ENCODE measurements at places on chromosomes 4 and X. TPM values are rescaled to one million over a fixed set of nuclear protein-coding genes. Genes with fewer than 3 reads are reported as not detected.

- no peaks in the 10 kb centered on the region for H3K4me1 ChIP-seq
- DNase-seq, result no peak
- no peaks in the 10 kb centered on the region for H3K27me3 ChIP-seq
- H3K36me3 ChIP-seq, result no peaks in the 10 kb centered on the region
- no peak overlapping the region for H3K27ac ChIP-seq
- no peak overlapping the region for H3K4me3 ChIP-seq
Measured at GRCh38 chrX:39577206-39577984, 520.4 kb downstream of the BCOR start.

GRCh38 chrX:107442914-107443527 lies 6.4 kb upstream of the FRMPD3 start:
- no peak overlapping the region for H3K4me3 ChIP-seq
- H3K27me3 ChIP-seq, result no peaks in the 10 kb centered on the region
- no peak for DNase-seq
- no peak overlapping the region for H3K27ac ChIP-seq
- H3K4me1 ChIP-seq, result no peaks in the 10 kb centered on the region
- H3K36me3 ChIP-seq, result no peaks in the 10 kb centered on the region

Gene MAGEA4
- total RNA-seq, result not detected

DNA sequence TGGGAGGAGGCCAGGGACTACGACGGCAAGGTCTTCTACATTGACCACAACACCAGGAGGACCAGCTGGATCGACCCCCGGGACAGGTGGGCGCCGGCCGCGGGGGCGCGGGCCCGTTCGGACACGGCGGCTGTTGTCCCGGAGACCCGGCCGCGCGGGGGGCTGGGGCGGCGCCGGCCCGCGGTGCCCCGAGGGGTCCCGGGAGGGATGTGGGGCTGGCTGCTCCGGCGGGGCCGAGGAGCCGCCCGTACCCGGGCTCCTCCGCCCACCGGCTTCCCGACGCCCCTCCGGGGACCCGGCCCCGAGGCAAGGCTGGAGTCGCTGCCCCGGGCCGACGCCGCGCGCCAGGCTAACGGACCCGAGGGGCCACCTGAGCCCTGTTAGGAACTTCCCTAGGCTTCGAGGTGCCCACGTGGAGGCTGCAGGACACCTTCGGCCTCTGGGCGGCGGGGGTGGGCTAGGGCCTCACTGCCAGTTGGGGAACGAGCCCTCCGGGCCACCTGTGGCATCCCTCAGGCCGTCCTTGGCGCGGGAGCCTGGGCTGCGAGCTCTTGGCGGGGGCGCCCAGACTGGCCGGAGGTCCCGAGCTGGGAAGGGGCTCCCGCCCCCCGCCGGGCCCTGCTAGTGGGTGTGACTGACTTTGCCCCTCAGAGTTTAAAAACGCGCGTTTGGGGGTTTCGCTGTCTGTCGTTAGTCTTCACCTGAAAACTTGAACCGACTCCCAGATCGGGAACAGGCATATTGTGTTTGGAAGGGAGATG lies 660 bp downstream of the WWC2 start:
- peak overlapping the region; percentile 5 for H3K4me3 ChIP-seq
- DNase-seq, result peak; percentile 57
- peak overlapping the region; percentile 96 for H3K27ac ChIP-seq
- H3K36me3 ChIP-seq, result no peaks in the 10 kb centered on the region
- no peaks in the 10 kb centered on the region for H3K27me3 ChIP-seq

DNA sequence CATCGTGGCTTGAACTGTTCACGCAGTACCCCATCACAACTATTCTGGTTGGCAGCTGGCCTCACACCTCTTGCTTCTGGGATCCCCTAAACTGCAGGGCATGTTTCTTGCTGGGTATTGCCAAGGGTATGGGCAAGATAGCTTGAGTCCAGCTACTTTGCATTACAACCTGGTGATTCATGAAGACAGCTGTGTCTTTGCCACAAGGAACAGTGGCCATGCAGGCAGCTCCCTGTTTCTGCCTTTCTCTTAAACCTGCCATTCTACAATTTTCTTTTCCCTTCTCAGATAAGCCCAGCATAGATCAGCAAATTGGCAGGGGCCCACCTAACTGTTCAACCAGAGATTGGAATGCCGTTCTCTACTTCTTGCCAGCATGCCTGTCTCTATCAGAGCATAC lies 42.8 kb downstream of the TENM3 start:
- H3K27ac ChIP-seq, result no peak overlapping the region
- H3K4me1 ChIP-seq, result no peaks in the 10 kb centered on the region
- no peak for DNase-seq
- H3K27me3 ChIP-seq, result no peaks in the 10 kb centered on the region
- H3K4me3 ChIP-seq, result no peak overlapping the region
- no peaks in the 10 kb centered on the region for H3K36me3 ChIP-seq

Gene TCEAL2
- total RNA-seq, result 1.3 TPM

Gene CORIN
- total RNA-seq, result 0.33 TPM

Gene GUCY1A1
- 7.6 TPM for total RNA-seq

- H3K27me3 ChIP-seq, result no peaks in the 10 kb centered on the region
- H3K27ac ChIP-seq, result no peak overlapping the region
- H3K4me1 ChIP-seq, result no peaks in the 10 kb centered on the region
- DNase-seq, result no peak
Measured at GRCh38 chr4:164874789-164875188, 2.2 kb upstream of the APELA start.

Gene TEC
- 2.1 TPM for total RNA-seq

DNA sequence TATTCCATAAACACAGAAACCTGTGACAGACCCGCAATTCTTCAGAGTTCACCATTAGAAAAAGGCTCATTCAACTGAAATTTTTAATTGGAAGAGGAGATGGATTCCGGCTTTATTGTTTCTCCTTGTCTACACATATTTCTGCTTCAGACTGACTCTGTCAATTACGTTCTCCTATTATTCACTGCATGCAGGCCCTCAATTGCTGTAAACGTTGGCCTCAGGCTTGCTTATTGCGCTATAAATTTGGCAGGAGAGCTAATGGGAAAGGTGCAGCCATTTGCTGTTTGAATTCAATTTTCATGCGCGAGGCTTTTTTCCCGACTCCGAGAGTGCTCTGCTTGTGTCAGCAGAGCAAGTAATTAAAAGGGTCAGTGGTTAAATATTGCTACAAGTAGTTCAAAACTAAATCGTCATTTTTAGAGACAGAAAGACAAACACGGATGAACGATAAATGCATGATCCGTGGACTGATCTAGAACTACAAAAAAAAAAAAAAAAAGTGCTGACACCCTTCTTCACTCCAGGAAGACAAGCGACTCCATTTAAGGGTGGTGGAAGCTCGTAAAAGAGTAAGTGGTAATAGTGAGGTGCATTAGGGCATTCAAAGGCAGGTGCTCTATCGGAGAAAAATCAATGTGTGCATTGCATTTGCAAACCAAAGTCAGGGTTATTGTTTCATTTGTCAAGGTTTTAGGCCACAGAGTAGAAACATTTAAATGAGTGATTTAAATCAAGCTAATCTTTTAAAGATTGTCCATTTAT lies 841.6 kb upstream of the FRG1 start:
- no peak for DNase-seq
- H3K4me3 ChIP-seq, result no peak overlapping the region
- no peaks in the 10 kb centered on the region for H3K4me1 ChIP-seq
- no peaks in the 10 kb centered on the region for H3K27me3 ChIP-seq
- no peak overlapping the region for H3K27ac ChIP-seq
- H3K36me3 ChIP-seq, result no peaks in the 10 kb centered on the region

DNA sequence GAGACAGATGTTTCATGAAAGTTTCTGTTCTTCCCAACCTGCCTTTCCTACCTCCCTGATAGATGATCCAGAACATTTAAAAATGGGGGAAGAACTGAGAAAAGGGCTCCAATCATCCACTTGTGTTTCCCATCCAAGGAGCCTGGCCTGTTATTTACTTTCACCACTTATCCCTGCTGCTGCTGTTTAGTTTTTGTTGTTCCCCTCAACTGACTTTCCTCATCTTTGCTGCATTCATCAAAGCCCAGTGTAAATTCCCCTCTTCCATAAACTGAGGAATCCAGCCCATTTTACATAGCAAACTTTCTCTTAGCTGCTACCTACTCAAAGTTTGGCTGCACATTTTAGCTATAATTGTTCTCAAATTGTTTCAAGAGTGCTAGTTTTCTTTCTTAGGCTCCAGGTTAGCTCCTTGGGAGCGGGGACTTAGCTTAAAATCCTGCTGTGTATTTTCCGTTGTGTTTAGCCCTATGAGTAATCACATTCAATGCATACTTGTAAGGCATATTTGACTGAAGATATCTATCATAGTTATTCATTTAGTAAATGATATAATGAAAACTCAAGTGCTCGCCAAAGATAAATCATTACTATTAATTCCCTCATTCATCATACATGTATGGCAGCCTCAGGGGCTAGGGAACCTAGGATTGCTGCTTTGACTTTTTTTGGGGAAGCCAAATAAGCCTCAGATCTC lies 1.4 kb upstream of the PTPN13 start:
- H3K4me1 ChIP-seq, result no peaks in the 10 kb centered on the region
- H3K36me3 ChIP-seq, result no peaks in the 10 kb centered on the region
- no peaks in the 10 kb centered on the region for H3K27me3 ChIP-seq
- DNase-seq, result no peak
- H3K27ac ChIP-seq, result no peak overlapping the region
- H3K4me3 ChIP-seq, result no peak overlapping the region

DNA sequence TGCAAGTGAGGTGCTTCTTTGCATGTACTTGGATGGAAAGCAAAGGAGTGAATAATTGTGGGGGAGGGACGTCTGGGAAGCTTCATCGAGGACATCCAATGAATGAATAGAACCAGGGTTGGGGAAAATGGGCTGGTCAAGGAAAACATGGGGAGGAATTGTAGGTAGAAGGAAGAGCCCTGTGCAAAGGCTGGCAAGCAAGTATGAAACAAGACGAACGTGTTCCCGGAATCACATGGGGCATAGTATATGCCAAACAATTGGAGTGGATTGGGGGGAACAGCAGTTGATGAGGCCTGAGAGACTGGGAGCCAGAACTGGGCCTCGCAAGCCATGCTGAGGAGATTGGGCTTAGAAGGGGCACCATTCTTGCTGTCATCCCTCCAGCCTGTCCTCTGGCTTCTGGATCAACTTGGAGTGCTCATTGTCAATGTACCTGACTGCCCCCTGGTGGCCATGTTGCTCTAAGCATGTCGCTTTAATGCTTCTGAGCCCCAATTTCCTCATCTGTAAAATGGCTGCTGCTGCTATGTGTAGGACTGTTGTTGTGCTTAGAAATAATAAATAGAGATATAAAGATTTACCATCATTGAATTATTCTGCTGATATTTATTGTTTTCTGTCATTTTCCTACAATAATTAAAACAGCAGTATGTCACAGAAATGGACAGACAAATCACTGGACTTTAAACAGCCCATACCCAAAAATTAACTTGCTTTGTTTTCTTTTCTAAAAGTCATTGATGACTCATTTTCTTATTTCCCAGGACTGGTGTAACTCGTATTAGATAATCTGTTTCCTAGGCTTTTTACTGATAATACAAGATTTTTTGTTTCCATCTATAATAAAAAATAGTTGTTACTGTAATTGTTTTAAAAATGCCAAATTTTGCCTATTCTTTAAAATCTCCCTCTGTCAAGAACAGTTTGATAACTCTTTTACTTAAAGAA lies 66.4 kb downstream of the JADE3 start:
- no peak overlapping the region for H3K4me3 ChIP-seq
- no peak overlapping the region for H3K27ac ChIP-seq
- H3K27me3 ChIP-seq, result no peaks in the 10 kb centered on the region
- no peaks in the 10 kb centered on the region for H3K4me1 ChIP-seq

DNA sequence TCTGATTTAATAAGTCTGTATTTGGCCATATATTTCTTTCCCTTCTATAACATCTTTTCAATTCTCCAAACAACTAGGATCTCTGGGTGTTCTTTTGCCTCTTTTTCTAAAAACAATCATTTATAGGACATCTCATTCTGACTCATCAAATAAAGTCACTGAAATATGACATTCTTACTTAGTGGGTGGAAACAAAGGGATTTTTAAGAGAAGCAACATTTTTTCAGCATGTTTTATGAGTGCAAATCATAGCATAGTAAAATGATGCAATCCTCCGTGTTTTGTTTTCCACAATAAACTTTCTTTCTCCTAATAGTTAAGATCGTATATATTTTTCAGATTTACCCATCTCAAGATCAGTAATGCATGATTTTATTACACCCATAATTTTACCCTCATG lies 179.8 kb downstream of the SPCS3 start:
- no peaks in the 10 kb centered on the region for H3K4me1 ChIP-seq
- H3K4me3 ChIP-seq, result no peak overlapping the region
- H3K27ac ChIP-seq, result no peak overlapping the region
- H3K36me3 ChIP-seq, result no peaks in the 10 kb centered on the region
- no peak for DNase-seq

Gene SSX1
- not detected for total RNA-seq

Gene ZNF157
- not detected for total RNA-seq

DNA sequence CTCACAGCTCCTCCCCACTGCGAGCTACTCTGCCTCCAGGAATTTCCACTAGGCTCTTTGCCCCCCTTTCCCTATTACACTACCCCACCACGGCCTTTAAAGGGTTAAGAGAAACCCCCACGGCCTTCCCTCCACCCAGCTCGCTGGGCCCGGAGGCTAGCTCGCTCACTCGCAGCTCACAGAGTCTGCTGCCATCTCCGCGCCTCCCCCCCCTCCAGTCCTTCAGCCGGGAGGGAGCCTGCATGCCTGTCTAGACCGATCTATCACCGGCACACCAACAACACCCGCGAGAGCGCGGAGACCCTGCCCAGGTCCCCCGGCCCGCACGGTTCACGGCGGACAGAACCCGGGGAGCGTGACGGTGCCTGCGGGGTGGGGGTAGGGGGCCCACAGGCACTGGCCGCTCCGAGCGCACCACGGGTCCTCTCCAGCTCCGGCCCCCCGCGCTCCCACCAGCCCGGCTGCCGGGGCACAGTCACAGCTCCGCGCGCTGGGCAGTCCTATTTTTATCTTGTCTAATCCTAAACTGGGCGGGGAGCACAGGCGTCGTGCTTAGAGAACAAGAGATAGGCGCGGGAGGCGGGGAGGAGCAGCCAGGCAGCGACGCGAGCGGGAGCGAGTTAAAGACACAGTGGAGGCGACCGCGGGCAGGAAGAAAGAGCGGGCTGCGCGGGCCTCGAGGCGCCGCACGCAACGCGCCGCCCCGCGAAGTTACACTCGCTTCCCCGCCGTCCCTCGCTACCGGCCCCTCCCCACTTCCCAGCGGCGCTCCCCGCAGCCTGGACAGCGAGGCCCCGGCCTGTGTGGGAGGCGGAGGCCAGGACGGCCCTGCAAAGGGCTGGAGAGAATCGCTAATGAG lies 3.5 kb downstream of the BCOR start:
- H3K36me3 ChIP-seq, result no peaks in the 10 kb centered on the region
- no peaks in the 10 kb centered on the region for H3K27me3 ChIP-seq

DNA sequence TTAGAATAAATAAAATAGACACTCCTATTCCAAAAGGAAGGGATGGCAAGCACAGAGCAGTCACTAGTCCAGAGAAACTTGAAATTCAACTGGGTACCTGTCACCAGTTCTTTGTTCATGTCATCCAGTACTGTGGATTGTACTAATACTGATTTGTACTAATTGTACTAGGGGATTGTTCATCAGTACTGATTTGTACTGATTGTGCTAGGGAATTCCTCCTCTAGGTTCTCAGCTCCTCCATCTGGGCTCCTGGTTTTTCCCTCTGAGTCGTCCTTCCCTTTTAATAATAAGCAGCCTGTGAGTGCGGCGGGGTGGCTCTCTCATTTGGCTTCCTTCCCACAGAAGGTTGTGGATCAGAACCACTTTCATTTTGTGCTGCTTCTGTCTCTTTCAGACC lies 31.0 kb upstream of the SOD3 start:
- no peaks in the 10 kb centered on the region for H3K27me3 ChIP-seq
- no peak overlapping the region for H3K4me3 ChIP-seq
- H3K27ac ChIP-seq, result no peak overlapping the region
- H3K36me3 ChIP-seq, result no peaks in the 10 kb centered on the region
- DNase-seq, result no peak
- no peaks in the 10 kb centered on the region for H3K4me1 ChIP-seq

GRCh38 chrX:153684467-153685155 lies 3.1 kb upstream of the SLC6A8 start:
- H3K4me3 ChIP-seq, result no peak overlapping the region
- no peaks in the 10 kb centered on the region for H3K36me3 ChIP-seq
- H3K27me3 ChIP-seq, result no peaks in the 10 kb centered on the region
- no peak for DNase-seq
- no peak overlapping the region for H3K27ac ChIP-seq

All from body of pancreas (tissue), 4 donors.